ENCODE measurements at places on chromosomes 13 and 19.

GRCh38 chr19:54325194-54325621 is 12.2 kb upstream of the LILRA5 start:
- peak; percentile 10 for DNase-seq

- no peak for DNase-seq
Measured at GRCh38 chr13:42964761-42965161, 27.3 kb downstream of the EPSTI1 start.

DNA sequence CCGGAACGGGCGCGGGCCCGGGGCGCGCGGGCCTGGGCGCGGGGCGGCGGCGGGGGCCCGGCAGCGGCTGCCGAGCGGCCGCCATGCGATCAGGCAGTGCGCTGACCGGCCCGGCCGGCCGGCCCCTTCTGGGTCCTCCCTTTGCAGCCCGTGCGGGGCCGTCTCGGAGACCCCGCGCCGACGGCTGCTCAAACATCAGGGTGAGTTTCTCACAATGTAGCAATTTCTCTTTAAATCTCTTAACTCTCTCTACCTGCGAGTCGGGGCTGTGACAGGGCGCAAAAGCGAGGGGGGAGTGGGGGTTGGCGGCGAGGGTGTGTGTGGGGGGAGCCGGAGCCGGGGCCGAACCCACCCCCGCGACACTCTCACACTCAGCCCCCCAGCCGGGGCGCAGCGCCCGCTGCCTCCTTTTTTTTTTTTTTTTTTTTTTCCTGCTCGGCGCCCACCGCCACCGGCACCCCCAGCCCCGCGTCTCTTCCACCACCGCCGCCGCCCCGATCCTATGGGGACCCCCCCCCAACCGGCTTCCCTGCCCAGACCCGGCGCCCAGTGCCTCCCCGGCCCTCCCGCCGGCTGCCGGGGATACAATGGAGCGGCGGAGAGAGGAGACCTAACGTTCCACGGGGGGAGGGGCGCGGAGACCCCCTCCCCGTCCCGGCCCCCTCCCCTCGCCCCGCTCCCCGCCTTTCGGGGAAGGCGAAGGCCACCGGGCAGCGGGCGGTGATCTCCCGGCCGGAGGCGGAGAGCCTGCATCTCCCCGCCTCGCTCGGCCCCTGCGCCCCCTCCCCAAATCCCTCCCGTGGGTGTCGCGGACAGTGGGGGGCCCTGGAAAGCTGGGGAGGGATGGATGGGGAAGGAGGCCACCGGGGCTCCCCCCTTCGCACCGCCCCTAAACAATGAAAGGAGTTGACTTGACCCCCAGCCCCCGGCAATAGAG is at the start of gene BICRA:
BICRA (plus strand) TSS at position 166 of the 937 bp plus-strand sequence. CDS start 64,441 bp downstream, outside the sequence.
- DNase-seq = peak; percentile 91

GRCh38 chr13:102977471-102977870 is 88.7 kb downstream of the SLC10A2 start:
- no peak for DNase-seq

DNA sequence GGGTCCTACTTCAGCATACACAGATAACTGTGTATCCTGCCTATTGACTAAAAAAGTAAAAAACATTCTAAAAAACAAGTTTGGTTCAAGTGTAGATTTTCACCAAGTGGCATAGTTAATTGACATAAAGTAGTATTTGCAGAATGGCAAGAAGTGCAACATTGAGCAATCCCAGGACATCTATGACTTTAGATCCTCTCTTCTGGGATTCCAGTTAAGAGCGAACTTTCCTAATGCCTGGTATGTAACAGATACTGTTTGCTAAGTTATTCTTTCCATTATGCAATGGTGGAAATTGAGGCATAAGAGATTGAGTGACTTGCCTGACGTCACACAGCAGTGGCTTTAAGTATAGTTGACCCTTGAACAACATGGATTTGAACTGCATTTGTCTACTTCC is 96.1 kb downstream of the ZMYM2 start:
- no peak for DNase-seq

GRCh38 chr19:49231804-49232203 is 74.2 kb downstream of the TRPM4 start:
- DNase-seq = no peak
